ENCODE measurements at places on chromosomes 2 and 18.

DNA sequence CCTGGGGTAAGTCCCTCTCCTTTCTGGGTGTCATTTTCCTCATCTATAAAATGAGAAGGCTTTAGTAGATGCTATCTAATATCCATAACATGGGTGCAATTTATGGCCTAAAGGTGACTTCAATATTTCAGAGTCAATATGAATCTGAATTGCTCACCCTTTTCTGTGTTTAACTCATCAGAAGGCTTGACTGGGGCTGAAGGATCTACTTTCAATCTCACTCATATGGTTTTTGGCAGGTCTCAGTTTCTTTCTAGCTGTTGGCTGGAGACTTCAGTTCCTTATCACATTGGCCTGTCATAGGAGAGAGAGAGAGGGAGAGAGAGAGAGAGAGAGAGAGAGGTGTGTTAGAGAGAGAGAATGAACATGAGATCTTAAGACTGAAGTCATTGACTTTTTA is 343.7 kb upstream of the MEX3C start:
- DNase-seq = no peak

GRCh38 chr18:49959176-49959575 is 145.8 kb upstream of the ACAA2 start:
- DNase-seq = no peak

- no peak for DNase-seq
Measured at GRCh38 chr18:61587865-61588264, 254.6 kb downstream of the CDH20 start.

GRCh38 chr2:67039058-67039457 is 358.1 kb upstream of the ETAA1 start:
- DNase-seq = no peak

GRCh38 chr2:6080932-6081753 is 389.0 kb downstream of the SOX11 start:
- DNase-seq = no peak

DNA sequence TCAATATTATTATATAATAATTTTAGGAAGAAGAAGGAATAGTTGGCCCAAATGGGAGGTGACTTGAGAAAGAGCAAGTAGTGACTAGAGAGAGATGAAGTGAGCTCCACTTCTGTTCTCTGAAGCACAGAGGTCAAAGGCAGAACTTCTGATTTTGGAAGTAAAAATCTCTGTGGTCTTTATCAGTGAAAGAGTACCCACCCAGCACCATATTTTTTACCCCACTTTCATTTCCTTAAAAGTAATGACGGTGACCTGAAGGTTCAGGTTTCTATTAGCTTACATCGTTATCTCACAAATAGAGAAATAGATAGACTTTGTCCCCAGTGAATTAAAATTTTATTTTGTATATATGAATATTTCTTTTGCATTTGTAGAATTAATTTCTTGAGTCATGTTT is 95.3 kb downstream of the CDH7 start:
- no peak for DNase-seq

GRCh38 chr18:3852321-3852720 is 402.3 kb downstream of the TGIF1 start:
- no peak for DNase-seq

DNA sequence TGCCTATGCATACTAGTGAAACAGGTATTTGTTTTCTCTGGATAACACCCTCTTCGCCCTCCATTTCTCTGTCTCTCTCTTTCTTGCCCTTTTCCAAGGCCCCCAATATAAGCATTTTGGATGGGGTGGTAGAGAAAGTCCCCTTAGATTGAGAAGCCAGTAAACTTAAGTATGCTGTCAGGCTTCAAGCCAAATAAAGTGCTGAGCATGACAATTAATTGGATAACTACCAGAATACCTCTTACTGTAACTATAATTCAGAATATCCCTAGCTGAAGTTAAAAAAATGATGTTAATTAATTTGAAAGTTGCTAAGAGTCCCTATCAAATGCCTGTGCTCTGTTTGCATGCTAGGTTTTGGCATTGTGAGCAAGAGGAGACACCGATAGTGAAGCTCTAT is 324.8 kb downstream of the PARD3B start:
- no peak for DNase-seq

DNA sequence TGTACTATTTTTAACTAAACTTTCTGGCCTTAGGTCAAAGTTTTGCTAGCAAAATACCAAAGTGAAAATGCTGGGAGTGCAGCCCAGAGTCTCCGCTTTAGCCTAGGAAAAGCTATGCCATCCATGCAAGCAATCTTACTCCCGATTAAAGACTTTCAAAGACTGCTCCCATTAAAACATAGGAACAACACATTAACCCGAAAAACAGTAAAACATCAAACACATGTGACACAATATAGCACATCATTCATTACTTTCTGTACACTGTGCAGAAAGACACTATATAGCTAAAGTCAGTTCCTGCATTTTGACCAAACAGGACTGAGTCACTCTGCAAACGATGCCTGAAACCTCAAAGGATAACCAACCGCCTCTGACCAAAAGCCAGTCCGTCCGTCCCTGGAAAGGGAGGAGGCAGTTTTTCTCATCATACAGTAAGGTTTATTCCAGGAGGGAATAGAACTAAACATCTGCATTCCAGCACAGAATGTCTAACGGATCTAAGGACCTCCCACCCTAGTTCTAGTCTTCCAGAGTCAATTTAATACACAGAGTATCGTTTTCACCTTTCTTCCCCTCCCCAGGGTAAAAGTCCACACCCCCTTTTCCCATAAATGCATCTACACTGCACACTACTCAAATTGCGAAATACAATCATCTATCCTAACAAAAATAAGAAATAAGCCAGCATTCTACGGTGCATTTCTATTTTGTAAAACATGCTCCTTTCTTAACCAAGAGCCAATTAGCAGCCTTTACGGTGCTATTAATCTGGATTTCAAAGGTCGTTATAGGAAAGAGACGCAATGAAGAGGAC is 1.7 kb downstream of the ROCK2 start:
- DNase-seq = no peak

- DNase-seq = no peak
Measured at GRCh38 chr18:9915291-9916076, 1.7 kb downstream of the VAPA start.
